ENCODE measurements at places on chromosomes 3 and 15.

DNA sequence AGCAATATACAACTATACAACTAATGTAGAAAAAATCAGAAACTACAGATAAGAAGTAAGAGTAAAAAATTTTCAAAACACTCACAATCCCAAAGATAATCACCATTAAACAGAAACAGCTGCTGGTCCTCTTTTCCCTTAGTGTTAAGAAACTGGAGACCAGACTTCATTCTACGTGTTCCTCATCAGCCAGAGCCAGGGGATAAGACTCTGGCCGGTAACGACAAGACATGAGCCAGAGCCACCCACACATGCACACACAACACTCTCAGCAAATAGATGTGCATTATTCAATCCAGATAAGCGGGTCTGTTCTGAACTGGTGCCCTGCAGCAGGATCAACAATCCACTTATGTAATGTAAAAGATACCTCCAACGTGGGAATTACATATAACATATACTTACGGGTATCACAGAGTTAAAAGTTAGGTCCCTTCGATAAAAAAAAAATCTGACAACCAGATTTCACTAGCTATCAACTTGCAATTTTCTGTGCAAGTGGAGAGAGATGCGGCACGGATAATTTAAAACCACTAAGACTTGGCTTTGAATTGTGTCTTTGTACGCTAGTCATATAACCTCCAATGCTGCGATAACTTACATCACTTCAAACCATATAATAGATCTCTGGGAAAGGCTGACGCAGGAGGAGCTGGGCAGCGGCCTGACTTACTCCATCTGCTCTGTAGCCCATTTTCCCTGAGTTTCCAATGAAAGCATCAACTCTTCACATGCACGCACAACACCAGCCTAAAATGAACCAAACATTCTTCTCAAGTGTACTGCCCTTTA lies 17.8 kb downstream of the PRICKLE2 start:
- no peak for DNase-seq

GRCh38 chr3:132536442-132537153 lies 60.5 kb upstream of the ACKR4 start:
- DNase-seq: no peak

DNA sequence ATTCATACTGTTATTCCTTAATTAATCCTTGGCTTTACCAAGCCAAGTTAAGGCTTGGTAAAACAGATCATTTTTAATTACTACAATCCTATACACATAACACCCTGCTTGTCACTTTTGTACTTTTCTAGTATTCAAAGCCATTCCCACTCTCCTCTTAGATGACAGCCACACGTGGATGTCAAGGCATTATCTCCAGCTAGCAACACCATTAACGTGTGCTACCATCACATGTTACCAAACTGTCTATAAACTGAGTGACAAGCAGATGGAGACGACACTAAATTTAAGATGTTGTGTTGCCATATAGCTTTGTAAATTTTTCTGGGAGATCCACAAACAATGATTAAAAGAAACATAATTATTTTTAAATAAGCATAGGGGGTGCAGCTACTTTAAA lies 103.7 kb downstream of the UACA start:
- no peak for DNase-seq

DNA sequence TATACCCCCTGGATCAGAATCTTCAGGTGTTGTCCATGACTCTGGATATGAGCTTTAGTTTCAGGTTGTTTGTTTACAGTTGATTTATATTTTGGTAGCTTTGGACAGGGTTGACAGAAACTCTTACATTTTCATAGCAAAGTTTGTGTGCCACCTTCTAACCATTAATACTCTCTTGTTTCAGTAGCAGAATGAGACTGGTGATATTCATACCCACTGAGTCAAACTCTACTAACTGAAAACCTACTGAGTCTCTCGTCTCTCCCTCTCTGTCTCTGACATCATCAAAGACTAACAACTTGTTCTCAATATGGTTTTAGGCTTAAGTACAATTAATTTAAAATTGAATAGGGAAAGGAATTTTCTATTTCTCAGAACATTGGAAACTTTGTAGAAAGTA lies 282.3 kb downstream of the CNTN6 start:
- no peak for DNase-seq

DNA sequence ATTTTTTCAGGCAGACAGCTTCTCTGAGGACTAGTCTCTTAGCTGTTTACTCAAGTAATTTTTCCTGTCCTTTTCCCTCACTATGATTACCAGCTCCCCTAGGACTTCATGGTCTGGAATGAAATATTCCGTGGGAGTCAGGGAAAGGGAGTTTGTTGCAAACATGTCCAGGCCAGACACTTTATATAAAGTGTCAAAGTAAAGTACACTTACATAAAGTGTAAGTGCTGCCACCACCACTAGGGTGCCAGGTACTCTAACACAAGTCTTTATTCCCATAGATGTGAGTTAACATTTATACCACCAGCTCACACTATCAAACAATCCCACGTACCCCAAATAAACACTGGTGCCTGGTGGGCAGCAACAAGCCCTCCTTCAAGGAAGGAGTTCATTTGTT lies 179.8 kb downstream of the SNRPN start:
- no peak for DNase-seq

DNA sequence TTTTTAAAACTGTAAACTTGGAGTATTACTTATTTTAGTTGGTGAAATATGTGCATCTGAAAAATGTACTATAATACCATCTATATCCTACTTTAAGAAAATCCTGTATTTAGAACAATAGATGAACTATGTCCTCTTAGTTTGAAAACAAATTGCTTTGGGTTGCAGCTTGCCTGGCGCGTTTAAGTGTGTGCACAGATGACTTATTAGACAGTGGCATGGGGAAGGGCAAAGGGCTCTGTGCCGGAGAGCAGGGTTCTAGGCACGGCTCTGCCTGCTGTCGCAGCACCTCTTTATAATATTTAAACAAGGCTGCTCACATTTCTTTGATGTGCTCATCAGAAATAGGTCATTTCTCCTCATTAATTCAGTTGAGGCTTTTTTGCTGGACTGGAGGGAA lies 10.0 kb downstream of the PXK start:
- DNase-seq: no peak

- DNase-seq: no peak
Measured at GRCh38 chr3:196350067-196350466, 11.9 kb upstream of the TM4SF19 start.

DNA sequence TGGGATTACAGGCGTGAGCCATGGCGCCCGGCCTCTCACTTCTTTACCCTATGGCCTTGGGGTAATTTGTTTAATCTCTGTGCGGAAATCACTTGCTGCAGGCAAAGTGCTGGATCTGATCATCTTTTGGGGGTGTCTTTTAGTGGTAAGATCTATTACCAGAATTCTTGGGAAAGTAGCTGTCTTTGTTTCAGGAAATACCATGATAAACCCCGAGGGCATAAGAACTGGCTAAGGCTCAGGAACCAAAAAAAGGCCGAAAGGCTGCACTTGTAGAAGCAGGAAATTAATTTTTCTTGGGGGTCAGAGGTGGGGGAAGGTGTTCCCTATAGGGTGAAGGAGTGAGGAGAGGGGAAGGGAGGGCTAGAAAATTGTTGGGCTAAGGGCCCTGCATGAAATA lies 22.7 kb upstream of the IGF2BP2 start:
- no peak for DNase-seq

DNA sequence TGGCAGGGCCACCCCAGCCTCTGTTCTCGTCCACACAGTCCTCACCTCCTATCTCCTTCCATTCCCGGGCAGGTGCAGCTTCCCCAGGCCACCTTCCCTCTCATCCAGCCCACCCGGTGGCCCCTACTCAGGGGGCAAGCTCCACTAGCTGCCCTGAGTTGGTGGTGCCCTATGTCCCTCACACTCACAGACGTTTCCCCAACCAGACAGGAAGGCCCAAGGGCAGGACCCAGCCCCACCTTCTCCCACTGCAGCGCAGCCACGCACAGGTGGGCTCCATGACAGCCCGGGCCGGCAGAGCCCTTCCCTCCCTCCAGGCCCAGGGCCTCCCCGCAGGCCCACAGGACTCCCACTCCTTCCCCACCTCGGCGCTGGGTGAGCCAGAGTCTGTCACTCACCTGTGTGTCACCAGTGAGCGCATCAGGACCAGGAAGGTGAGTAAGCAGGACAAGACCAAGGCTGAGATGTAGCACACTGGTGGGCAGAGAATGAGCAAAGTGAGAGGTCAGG lies 11.1 kb downstream of the ISLR start:
- DNase-seq: no peak

- DNase-seq: no peak
Measured at GRCh38 chr3:120200493-120201235, 84.4 kb downstream of the GPR156 start.

- no peak for DNase-seq
Measured at GRCh38 chr3:51391566-51392354, 675 bp downstream of the RBM15B start.

- DNase-seq: no peak
Measured at GRCh38 chr15:59688423-59688781, 718 bp downstream of the BNIP2 start.

- DNase-seq: no peak
Measured at GRCh38 chr3:54858093-54858785, 69.6 kb downstream of the LRTM1 start.

DNA sequence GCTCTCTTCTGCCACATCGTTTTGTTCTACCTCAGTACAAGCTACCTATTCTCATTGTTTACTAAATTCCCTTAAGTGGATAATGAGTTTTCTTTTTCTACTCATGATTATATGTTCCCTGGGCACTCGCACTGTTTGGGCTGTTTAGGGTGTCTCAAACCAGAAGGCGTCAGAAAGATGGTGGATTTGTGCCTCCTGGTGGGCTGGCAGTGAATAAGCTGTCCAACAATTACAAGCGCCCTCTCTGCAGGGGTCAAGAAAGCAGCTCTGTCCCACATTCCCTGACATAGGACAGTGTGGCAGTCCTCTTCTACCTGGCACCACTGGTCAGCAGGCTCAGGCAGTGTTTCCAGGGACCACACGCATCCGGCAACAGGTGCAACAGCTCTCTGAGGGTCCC lies 173.4 kb upstream of the PPP2R3A start:
- DNase-seq: peak; percentile 10

DNA sequence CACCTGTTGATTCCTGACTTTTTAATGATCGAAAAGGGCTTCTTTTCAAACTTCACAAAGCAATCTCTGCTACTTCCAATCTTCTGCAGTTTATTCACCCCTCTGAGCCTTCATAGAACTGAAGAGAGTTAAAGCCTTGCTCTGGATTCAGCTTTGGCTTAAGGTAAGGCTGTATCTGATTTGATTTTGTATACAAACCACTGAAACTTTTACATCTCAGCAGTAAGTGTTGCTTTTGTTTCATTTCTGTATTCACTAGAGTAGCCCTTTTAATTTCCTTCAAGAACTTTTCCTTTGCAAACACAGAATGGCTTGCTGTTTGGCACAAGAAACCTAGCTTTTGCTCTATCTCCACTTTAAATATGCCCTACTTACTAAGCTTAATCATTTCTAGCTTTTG lies 1193.0 kb upstream of the GBE1 start:
- no peak for DNase-seq

GRCh38 chr3:188209034-188209433 lies 55.1 kb downstream of the LPP start:
- no peak for DNase-seq

GRCh38 chr15:91915576-91915975 lies 62.1 kb downstream of the SLCO3A1 start:
- peak; percentile 88 for DNase-seq

- DNase-seq: no peak
Measured at GRCh38 chr3:112357930-112358780, 25.2 kb downstream of the CD200 start.

DNA sequence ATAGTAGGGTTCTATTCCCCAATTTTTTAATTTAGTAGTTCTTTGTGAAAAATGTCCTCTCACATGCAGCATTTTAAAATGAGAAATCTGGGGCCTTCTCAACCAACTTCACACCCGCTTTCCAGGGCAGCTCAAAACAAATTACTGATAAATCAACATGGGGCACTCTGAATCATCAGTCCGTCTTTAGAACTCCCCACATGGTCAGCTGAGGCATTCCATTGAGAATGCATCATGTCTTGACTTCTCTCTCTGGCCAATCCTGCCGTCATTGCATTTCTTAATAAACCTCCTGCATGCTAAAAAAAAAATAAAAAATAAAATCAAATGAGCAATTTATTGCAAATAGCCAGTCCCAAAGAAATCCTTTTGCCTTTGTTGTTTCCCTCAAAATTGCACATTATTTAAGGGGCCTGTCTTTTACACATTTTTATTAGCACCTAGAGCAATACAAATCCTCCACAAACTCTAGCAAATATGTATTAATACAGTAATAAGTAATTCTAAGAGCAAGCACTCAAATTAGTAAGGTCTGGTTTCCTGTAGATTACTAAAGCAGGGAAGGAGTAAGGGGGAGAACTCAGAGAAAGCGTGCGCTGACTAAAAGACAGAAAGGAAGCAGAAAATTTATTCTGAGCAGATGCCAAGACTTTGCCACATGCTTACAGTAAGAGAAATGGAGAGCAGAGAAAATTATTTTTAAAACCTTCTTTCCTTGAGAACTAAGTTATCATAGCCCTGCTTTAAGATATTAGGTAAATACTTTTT lies 175.7 kb downstream of the TNIK start:
- no peak for DNase-seq

DNA sequence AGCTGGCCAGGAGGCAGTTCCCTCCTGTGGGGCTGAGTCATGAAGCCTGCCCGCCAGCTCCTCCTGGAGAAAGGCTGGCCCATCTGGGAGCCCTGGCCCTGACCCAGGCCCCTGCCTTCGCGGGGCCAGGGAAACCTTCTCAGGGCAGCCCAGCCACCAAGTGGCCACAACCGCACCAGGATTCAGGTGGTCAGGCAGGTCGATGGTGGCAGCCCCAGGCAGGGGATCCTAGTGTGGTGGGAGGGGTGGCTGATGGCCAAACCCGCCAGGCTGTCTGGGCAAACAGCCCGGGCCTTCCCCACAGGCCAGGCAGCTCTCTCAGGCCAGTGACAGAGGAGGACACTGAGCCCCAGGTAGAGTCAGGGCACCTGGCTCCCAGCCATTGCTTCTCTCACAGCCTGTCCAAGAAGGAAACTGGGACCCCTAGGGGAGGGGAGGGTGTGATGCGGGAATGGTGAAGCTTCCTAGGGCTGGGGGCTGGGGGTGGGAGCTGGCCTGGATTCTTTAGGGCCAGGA lies 1.2 kb downstream of the TWF2 start:
- DNase-seq: no peak

DNA sequence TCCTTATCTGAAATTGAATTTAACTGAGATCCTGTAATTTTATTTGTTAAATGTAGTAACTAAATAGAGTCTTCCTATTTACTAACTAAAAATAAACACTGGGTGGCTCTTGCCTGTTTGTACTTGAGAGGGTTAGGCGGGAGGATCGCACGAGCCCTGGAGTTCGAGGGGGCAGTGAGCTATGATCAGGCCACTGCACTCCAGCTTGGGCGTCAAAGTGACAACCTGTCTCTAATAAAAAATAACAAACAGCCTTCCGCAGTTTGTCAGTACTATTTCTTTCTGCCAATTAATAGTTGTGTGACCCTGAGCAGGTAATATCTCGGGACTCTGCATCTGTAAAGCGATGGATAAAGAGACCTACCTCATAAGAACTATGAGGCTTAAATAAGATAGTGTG lies 768 bp upstream of the PDE12 start:
- DNase-seq: no peak

GRCh38 chr15:25863111-25863967 lies at the start of gene ATP10A:
Gene ATP10A, minus strand, starts transcription at chr15:25863327. Its CDS starts 231 bp downstream, at chr15:25863096.
- DNase-seq: no peak

Data from NCI-H1417 treated with DMSO at 0.1 percent for 48 hours (cell line).